GM12878 (cell line): ENCODE measurements at places on chromosomes 4 and X. TPM values are rescaled to one million over a fixed set of nuclear protein-coding genes. Genes with fewer than 3 reads are reported as not detected.

The OGT gene
- 38.1 and 50.2 TPM in 2 replicates for polyA plus RNA-seq

The TBC1D9 gene
- 3.3 and 3.4 TPM in 2 replicates for polyA plus RNA-seq

The MAGEA2B gene
- polyA plus RNA-seq: not detected in 2 replicates

The GAR1 gene
- polyA plus RNA-seq: 76.2 and 76.3 TPM in 2 replicates

The TMSB15B gene
- 27.4 and 35.2 TPM in 2 replicates for polyA plus RNA-seq

The IGSF1 gene
- not detected in 2 replicates for polyA plus RNA-seq

The DCLK2 gene
- polyA plus RNA-seq: not detected in 2 replicates
